ENCODE measurements at places on chromosomes 4 and X.
A peak's percentile ranks its signal among the peaks of the same experiment; 100 is the strongest.

DNA sequence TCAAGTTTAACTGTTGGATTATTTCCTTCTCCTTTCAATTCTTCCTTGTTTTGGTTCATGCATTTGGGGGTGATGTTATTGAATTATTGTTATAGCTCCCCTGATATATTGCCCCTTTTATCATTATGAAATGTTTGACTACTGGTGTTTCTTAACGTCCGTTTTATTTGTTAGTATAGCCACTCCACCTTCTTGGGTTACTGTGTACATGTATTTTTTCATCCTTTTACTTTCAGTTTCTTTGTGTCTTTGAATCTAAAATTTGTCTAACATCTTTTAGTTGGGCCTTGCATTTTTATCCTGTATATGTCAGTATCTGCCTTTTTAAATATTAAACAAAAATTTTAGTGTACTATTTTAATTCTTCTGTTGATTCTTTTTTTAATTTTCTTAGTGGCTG is 88.7 kb downstream of the TNIP2 start:
- DNase-seq = no peak

DNA sequence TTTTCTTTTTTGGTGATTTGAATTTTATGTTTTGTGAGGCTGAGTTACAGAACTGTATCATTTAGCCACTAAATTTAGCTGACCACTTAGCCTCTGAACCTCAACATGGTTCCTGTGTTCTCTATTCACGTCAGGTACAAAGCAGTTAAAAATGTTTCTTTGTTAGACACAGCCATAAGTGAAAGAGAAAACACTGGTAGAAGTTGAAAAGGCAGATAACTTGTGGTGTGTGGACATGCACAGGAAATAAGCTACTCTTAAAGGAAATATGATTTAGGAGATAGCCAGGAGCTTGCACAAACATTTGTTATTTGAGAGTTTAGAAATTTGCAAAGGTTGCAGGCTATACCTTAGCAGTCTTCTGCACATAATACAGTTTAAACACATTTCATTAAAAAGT is 171.0 kb upstream of the RPS6KA3 start:
- no peak for DNase-seq

- DNase-seq = peak; percentile 74
Measured at GRCh38 chr4:25817059-25817681, 45.6 kb downstream of the SEL1L3 start.

DNA sequence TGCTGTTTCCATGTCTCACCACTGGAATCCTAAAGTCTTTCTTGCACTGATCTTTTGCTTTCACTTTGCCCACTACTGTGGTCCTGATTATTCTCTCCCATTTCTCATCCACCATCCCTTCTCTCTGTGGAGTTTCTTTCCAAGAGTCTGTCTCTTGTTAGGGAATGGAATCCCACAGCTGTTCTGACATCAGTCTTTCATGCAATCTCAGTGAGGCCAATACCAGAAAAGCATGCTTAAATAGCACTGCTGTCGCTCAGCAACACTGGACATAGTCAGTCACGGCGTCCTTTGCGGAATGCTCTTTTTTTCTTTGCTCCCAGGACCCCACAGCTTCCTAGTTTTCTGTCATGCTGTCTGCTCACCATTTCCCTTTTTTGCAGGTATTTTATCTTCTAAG is 20.1 kb downstream of the SLITRK4 start:
- no peak for DNase-seq

- peak; percentile 25 for DNase-seq
Measured at GRCh38 chr4:75919920-75920319, 17.7 kb upstream of the PPEF2 start.

GRCh38 chr4:142840516-142841123 is 5.5 kb downstream of the INPP4B start:
- DNase-seq = peak; percentile 86

GRCh38 chr4:8038719-8039251 is 99.1 kb upstream of the AFAP1 start:
- DNase-seq = no peak

- no peak for DNase-seq
Measured at GRCh38 chr4:159598602-159599001, 495.7 kb downstream of the RAPGEF2 start.

- no peak for DNase-seq
Measured at GRCh38 chrX:39654183-39654925, 443.4 kb downstream of the BCOR start.

DNA sequence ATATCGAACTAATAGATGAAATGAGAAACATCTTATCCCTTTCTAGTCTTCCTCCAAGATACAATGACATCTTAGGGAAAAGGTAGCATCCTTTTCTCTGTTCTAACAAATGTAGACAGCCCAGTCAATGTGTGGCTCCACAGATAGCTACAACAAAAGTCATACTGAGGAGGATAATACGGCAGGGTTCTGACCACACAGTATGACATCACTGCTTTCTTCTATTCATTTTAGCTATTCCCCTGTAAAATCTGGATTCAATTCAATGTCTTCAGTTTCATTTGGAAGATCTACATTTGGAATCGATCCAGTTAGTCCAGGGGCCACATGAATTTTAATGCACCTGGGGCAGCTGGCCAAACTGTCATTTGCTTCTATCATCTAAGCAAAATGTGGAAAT is 51.4 kb downstream of the ENOX2 start:
- DNase-seq = no peak

GRCh38 chr4:6732441-6733357 is 16.7 kb downstream of the BLOC1S4 start:
- DNase-seq = peak; percentile 92

DNA sequence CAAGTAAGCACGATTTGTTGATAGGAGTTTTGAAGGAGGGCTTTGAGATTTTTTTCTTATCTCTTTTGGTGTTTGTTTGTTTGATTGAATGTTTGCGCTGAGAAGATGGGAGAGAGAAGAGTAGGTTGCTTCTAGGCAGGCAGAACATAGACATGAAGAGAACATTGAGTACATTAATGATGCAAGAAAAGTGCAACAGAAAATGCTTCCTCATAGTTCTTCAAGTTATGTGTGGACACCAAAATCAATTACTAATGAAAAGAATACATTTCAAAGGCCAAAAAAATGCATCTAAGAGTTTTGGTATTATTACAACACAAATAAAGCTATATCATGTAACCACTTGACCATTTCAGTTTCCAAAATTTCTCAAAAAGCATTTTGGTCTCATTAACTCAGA is 191.0 kb upstream of the PPARGC1A start:
- peak; percentile 2 for DNase-seq

- DNase-seq = no peak
Measured at GRCh38 chrX:33592396-33592795, 381.0 kb upstream of the DMD start.

DNA sequence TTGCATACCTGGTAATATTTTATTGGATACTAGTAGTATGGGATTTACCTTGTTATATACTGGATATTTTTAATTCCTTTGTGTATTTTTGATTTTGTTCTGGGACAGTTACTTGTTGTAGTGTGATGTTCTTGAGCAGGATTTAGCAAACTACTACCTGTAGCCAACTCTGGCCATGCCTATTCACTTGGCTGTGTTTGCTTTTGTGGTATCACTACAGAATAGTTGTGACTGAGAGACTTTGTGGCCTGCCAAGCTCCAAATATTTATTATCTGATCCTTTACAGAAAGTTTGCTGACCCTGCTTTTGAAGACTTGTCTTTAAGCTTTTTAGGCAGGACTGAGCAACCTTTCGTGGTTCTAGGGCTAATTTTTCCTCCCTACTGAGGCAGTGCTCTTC is 17.8 kb downstream of the ZCCHC4 start:
- DNase-seq = no peak

- DNase-seq = no peak
Measured at GRCh38 chr4:152682143-152682941, 2.5 kb upstream of the TMEM154 start.

- DNase-seq = peak; percentile 71
Measured at GRCh38 chrX:47662144-47662657, 3.2 kb upstream of the UXT start.
